ENCODE measurements at places on chromosomes 1 and 21.

DNA sequence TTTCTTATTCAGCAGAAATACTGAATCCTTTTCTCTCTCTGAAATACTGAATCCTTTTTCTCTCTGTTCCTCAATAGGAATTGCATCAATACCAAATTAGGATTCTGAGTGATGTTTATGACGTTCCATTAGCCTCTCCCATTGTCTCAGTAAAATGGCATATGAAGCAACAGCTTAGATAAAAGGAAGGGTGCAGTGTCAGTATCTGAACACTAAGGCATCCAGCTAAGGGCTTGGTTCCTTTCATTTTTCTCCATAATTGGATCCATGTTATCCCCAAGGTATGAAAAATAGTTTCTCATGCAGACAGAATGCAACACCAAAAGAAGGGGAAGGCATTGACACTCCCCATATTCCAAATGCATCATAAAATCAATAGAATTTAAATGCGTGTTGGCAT lies 61.5 kb upstream of the RAVER2 start:
- no peak for DNase-seq

DNA sequence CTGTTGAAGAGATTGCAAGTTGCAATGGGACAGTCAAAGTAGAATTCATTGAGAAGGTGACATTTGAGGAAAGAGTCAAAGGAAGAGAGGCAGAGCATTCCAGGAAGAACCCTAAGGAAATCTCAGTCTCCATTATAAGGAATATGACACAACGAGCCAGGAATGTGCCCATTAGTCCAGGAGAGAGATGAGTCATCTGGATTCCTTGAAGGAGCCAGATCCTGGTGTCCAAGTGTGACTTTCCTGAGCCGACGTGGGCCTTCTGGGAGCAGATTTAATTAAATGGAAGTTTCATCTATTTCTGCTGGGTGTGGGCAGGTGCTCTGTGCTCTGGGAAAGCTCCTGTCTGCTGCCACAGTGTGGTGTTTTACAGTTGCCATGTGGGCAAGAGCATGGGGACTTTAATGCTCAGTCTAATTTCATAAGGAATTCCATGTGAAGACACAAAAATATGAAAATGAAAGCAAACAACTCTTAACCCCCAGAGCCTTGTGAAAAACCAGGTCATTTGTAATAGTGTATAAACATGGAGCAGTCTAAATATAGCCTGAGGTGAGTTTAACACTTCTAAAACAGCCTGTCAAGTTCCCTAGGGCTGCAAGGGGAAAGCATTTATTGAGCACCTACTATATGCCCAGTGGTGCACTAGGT lies 111.4 kb upstream of the ARTN start:
- DNase-seq, result no peak

DNA sequence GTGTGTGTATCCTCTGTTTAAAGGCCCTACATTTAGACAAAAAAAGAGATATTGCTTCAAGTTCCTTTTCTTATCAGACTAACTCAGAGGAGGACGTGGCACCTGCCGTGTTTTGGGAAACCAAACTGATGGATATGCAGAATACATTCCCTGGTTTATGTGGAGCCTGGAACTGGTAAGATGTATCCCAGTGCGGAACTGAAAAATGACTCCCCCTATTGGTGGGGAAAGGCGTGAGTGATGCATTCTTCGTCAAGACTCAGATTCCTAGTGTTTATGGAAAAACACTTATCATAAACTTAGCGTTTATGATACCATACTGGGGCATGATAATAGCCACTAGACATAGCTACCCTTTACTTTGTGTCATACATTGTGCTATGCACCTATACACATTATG lies 154.2 kb downstream of the ZNF326 start:
- no peak for DNase-seq

DNA sequence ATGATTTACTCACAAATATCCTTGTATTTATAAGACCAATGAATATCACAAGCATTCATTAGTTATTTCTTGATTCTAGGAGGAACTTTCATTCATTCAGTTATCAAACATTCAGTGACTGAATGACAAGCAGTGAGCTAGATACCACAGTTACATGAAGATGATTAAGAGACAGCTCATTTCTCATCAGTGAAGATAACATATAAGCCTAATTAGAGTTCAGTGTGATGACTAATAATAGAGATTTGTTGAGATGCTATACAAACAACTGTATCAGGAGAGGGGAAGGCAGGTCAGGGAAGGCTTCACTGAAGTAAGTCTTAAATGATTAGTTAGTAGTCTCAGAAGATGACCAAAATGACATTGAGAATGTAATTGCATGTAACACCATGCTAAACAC lies 14.6 kb upstream of the C1orf105 start:
- DNase-seq, result no peak

DNA sequence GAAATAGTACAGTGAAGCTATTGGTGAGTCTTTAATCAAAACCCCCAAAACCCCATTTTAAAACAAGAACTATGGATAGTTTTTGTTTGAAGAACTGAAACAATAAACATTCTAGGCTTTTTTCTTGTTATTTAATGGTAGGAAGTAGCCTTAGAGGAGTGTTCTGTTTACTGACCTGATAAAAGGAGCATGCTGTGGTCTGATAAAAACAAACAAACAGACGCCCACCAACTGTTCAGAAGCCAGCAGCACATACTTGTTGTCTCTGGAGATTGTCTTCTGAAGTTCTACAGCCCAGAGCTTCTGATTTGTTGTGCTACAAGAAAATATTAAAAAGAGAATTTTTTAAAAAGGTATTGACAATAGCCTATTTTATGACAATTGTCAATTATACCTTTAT lies 54.1 kb upstream of the CFAP298 start:
- DNase-seq, result no peak

DNA sequence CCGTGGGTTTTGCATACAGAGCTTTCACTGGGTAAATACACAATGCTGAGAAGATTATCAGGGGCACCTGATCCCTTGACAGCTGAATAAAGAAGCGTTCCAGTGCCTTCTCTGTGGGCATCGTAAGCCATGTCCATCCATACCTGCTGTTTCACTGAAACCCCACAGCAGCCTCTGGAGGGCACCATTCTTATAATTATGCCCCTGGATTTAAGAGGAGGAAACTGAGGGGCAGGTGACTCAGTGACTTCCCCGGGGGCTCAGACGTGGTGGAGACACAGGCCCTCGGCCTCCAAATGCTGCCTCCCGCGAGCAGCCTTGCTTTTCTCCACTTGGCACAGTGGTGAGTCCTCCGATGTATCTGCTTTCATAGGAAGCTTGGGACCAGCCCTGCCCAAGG lies 56.7 kb downstream of the B3GALT5 start:
- DNase-seq, result no peak

DNA sequence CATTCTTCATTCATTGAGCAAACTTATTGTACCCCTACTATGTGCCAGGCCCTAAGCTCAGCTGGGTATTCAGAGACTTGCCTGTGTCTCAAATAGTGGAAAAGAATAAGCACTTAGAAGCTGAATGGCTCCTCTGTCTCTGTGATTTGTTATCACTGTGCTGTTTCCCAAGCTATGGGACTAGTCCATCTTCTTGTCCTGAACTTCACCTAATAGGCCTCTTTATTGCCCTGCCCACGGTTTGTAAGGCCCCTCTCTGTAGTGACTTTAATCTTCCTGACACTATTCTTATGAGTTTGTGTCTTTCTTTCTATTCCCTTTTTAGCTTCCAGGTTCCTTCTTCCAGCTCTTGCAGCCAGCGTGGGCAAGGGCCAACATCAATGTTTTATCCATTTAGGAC lies 85.4 kb upstream of the LPGAT1 start:
- DNase-seq, result no peak

- no peak for DNase-seq
These were observed 95.3 kb downstream of the ABCA4 start for GRCh38 chr1:94025383-94026340.

- no peak for DNase-seq
These were observed 27.2 kb downstream of the CAPN2 start for GRCh38 chr1:223739366-223740037.

GRCh38 chr1:8023287-8023994 lies 2.7 kb downstream of the ERRFI1 start:
- no peak for DNase-seq

DNA sequence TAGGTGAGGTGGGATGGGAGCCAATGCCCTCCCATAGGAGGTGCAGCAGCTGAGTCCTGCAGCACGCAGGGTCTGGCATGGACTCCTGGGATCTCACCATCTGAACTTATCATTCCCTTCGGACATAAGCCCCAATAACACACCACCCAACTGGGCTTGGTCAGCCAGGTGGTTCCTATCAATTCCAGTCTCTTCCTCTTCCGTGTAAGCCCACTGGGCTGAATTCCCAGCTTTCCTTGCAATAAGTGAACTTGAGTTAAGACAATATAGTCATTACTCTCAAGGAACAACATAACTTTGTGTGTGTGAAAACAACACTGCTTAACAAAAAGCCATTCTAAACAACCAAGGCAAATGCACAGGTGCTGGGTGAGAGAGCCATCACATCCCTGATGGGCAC lies 86.6 kb upstream of the EDN2 start:
- no peak for DNase-seq

GRCh38 chr1:231160895-231161666 lies 777 bp upstream of the TRIM67 start:
- no peak for DNase-seq

GRCh38 chr1:234545517-234546386 lies 64.2 kb downstream of the IRF2BP2 start:
- no peak for DNase-seq

DNA sequence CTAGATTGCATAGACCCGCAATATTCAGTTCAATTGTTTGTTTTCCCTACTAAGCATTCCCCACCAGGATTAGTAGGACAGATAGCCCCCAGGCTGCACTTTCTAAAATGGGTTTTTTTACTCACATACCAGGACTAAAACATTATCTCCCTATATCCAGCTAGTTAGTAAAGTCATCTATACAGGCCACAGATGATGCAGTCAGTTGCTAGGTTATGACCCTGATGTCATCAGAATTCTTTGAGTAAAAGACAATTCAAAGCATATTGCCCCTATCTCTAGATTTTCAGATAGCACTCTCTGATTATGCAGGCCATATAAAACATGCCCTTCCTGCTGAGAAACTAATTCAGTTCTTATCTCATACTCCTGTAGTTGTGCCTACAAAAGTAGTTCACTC lies 203.6 kb downstream of the LBR start:
- DNase-seq, result no peak

GRCh38 chr1:183730886-183731573 lies 73.9 kb upstream of the RGL1 start:
- no peak for DNase-seq

DNA sequence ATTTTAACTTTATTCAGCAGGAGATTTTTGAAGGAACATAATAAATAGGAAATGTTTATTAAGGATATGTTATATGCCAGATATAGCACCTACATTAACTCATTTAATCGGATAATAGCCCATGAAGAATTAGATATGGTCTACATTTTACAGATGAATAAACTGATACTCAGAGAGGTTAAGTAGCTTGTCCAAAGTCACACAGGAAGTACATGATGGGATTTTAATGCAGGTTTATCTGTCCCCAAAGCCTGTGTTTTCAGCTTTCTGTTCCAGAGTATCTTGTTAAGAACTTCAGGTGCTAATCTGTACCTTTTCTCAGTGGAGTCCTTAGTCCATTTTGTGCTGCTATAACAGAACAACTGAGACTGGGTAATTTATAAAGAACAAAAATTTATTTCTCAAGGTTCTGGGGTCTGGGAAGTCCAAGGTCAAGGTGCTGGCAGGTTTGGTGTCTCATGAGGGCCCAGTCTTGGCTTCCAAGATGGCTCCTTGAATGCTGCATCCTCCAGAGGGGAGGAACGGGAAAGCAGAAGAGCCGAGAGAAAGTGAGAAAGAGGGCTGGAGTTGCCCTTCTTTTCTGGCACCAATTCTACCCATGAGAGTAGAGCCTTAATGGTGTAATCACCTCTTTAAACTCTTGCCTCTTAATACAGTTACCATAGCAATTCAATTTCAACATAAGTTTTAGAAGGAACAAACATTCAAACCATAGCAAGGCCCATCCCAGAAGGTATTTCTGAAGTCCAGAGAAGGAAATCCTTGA lies 17.3 kb downstream of the C1orf21 start:
- no peak for DNase-seq

DNA sequence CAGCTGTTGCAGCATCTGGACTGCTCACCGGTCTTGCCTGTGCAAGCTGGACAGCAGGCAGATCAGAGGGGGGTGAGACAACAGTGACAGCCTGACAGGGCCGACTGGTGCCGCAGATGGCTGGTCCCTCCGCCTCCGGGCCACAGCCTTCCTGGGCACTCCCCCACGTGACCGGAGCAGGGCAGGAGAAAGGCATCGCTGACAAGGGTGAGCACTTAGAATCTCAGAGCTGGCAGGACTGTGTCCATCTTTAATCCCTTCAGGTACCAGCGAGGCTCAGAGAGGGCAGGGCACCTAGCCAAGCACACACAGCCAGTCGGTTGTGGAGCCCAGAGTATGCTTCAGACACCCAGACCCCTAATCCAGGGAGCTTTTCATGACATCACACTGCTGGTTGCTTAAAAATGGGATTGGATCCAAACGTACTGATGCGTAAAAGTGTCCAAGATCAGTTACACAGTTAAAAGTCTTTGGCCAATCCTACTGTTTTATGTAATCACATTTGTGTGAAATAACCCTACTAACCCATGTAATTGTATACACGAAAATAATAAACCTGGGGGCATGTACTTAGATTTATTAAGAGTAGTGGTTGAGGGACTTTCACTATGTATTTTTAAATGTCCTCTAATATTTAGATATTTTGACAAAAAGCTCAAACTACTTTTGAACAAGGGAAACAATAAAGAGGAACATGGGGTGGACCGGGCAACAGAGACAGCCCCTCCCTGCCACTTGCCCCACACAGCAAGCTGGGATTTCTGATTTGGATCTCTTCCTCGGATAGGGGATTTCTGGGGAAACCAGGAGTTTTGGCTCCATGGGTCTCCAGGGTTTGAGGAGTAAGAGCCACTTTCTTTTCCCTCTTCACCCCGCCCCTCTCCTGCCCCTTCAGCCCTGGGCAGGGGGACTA lies 758 bp upstream of the CNTN2 start:
- no peak for DNase-seq

- DNase-seq, result no peak
These were observed 41.3 kb upstream of the LAMC2 start for GRCh38 chr1:183144752-183145151.

DNA sequence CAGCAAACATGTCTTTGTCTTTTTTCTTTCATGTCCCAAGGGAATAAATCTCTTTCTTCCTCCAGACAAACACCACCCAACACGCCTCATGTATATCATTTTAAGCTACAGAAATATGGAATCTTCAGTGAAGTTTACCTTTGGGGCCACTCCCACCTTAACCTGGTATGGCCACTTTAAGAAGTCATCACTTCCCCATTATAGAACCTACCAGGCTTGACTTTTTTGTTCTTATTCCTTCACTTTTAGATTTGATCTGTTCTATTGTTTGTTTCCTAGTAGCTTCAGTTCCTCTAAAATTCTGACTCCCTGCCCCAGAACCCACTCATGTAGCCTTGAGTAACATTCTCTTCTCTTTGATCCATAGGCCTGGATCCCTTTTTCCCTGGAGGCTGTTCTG lies 226.3 kb downstream of the HLX start:
- no peak for DNase-seq

GRCh38 chr1:52727114-52727586 lies 897 bp downstream of the ZYG11B start:
- DNase-seq, result no peak
